ENCODE measurements at places on chromosomes 6 and 20. TPM values are rescaled to one million over a fixed set of nuclear protein-coding genes. Genes with fewer than 3 reads are reported as not detected.

DNA sequence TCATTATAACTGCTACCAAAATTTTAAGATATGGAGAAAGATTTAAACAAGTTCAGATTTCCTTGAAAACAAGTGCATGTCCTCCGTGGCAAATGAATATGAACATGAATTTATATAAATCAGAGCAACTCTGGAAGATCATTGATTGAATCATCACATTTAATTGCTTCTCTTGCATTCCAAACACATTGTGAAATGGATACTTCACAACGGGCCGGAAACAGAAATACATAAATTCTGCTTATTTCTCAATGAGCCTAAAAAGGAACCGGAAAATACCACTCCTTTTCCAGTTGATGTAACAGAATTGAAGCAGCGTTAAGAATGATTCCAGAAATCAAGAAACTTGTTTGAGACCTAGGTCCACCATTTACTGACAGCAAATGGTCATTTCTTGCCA is 134.6 kb upstream of the BTN3A2 start:
- DNase-seq, result no peak

GRCh38 chr6:2102316-2102883 is 143.0 kb downstream of the GMDS start:
- no peak for DNase-seq

GRCh38 chr6:89379281-89379680 is 26.8 kb upstream of the UBE2J1 start:
- DNase-seq, result no peak

GRCh38 chr6:63963769-63964315 is 328.2 kb downstream of the PHF3 start:
- no peak for DNase-seq

GRCh38 chr6:136640132-136640915 is 90.1 kb upstream of the MAP7 start:
- DNase-seq, result no peak

DNA sequence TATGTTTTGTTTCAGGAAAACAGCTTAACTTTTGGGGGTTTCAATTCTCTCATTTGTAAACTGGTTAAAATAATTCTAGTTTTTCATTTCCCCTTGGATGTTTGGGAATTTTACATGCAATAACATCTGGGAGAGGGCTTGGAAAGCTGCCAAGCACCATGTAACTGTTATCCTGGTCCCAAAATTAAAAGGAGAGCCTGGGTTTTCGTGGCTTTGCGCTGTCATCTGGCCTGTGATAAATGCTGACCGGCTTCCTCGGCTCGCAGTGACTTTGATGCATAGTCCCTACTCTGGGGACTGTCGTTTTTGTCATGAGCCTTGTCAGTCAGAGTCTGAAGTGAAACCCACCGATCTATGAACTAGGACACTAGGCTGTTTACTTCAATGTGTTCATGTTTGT is 12.2 kb downstream of the SLC35F1 start:
- DNase-seq, result no peak

- DNase-seq, result peak; percentile 81
Observed at GRCh38 chr6:37050045-37050853, 44.8 kb downstream of the FGD2 start.

GRCh38 chr6:90301816-90302215 is 5.2 kb upstream of the BACH2 start:
- no peak for DNase-seq

- no peak for DNase-seq
Observed at GRCh38 chr6:37631295-37631694, 66.4 kb downstream of the MDGA1 start.

- DNase-seq, result no peak
Observed at GRCh38 chr6:109071125-109071917, 23.3 kb downstream of the SESN1 start.

Gene CRISP3
- total RNA-seq, result not detected

Gene GLO1
- total RNA-seq, result 85.6 TPM

Gene BHLHE23
- total RNA-seq, result not detected

Gene HLA-DPA1
- total RNA-seq, result 26.2 TPM

Gene PRL
- not detected for total RNA-seq

Gene MRPL18
- total RNA-seq, result 65.5 TPM

Gene CLDN20
- total RNA-seq, result not detected

Gene LIME1
- 253 TPM for total RNA-seq

Gene SNX21
- 0.87 TPM for total RNA-seq

Gene SMLR1
- total RNA-seq, result not detected

Gene KIF25
- not detected for total RNA-seq

Gene SNAP25
- not detected for total RNA-seq

Measured in activated CD4-positive, alpha-beta T cell treated with anti-CD3 and anti-CD28 coated beads, Interleukin-2, amount 10 ng/mL, durations not matched to agents 7 days and 5 days (primary cell).